ENCODE measurements at places on chromosomes 3 and 15.
A peak's percentile ranks its signal among the peaks of the same experiment; 100 is the strongest.

DNA sequence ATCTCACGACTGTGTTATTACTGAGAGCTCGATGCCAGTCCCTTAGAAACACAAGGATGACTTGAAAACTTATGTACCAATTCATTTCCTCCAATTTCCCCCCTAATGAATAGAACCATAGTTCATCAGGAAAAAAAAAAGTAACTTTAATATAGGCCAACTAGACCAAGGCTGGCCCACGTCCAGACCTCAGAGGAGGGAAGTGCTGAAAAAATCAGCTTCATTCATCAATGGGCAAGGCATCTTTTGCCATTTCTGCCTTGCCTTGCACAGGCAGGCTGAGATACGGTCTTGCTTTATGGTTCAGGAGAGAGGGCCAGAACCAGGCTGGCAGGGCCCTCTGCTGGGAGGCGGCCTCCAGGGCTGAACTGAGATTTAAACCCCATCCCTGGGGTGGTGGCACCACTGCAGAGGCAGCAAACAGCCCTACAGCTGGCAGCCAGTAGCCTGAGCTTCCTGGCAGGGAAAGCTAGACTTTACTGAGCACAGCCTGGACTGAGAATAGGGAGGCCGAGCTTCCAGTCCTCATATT, 104.1 kb upstream of the TNFAIP8L3 start:
- DNase-seq, result peak; percentile 39

GRCh38 chr3:114057011-114057347, 442 bp downstream of the QTRT2 start:
- DNase-seq, result no peak

DNA sequence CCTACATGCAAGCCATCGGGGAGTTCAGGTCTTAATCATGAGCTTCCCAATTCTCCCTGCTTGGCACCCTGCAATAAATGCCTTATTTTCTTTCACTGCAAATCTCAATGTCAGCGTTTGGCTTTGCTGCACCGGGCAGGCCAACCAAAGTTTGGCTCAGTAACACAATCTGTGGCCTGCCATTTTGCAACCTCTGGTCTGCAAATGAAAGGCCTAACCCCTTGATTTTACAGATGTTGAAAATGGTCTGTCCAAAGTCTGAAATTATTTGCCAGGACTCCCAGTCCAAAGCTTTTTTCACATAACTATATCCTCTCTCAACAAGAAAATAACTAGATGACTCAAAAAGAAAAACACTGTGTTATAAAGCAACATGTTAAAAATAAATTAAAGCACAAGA, 34.0 kb upstream of the LEKR1 start:
- DNase-seq, result no peak

- no peak for DNase-seq
Measured at GRCh38 chr3:106338582-106339214, 469.9 kb upstream of the CBLB start.

- no peak for DNase-seq
Measured at GRCh38 chr3:88090681-88091080, 31.6 kb downstream of the ZNF654 start.

DNA sequence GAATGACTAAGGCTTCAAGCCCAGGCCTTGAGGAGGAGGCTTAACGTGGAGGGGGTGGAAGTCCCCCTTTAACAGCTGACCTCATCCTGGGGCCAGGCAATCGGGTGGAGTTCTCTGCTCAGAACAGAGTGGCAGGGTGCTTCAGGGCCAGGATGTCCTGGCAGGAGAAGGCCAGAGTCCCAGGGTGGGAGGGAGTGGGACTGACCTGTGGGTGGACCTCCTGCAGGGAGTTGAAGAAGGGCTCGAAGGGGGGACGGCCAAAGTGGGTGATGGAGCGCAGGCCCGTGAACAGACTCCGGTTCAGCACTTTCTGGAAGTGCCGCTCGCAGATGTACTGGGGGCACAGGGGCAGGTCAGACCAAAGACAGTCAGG, 19.6 kb downstream of the DUOX2 start:
- DNase-seq, result no peak

DNA sequence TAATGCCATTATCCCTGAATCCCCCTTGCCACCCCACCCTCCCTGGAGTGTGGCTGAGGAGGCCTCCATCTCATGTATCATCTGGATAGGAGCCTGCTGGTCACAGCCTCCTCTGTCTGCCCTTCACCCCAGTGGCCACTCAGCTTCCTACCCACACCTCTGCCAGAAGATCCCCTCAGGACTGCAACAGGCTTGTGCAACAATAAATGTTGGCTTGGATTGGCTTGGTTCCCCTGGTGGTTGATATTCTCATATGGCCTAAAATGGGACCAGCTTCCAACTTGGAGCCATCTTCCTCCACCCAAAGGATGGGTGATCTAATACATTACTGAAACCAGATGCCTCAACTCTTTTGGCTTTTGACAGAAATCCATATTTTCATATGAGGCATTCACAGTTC, 34.9 kb downstream of the VIPR1 start:
- DNase-seq, result no peak

DNA sequence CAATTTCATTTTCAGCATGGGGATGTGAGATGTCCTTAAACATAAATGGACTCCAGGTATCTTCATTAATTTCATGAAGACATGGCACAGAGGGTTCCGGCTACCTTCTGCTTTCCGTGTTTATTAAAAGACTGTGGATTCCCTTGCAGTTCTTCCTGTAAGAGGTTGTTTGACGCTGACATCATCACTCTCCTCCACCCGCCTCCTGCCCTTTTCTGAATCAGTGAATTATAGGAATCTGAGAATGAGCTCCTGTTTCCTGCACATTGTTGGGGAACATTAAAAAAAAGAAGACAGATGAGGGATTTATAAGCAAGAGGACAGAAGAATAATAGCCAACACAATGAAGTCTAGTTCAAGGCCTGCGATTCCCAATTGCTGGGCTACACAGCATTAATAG, 191.3 kb downstream of the LPP start:
- DNase-seq, result peak; percentile 69

- DNase-seq, result peak; percentile 34
Measured at GRCh38 chr3:156217674-156218352, 97.4 kb downstream of the KCNAB1 start.

DNA sequence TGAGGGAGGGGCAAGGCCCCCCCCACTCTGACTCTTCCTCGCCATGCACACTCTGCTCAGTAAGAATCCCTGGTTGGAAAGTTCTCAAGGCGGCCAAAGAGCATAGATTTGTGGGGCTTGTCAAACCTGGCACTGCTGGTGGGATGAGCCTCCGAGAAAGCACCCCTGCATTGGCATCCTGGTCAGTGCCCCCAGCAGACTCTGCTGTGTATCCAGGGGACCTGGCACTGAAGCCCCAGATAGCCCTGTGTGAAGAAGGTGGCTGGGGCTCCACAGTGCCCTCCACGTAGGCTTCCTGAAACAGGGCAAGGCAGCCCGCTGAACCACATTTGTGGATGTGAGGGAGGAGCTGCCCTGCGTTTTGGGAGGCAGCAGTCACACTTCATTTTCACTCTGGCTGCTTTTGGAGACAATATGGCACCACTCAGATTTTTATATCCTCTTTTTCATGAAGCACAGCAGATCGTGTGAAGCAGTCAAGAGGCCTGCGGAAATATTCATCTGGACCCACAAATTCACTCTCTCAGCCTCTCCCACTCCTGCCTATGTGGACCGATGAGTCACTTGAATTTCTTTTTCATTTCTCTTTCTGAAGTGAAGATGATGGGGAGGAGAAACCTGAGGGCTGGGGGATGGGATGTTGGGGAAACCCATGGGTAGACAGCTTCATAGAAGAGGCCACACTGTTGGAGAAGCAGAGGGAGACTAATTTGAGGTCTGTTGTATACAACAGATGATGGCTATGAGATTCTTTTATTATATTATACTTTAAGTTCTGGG, 88.7 kb upstream of the BCL6 start:
- DNase-seq, result no peak

- DNase-seq, result no peak
Measured at GRCh38 chr3:15399970-15400369, 27.4 kb downstream of the METTL6 start.

DNA sequence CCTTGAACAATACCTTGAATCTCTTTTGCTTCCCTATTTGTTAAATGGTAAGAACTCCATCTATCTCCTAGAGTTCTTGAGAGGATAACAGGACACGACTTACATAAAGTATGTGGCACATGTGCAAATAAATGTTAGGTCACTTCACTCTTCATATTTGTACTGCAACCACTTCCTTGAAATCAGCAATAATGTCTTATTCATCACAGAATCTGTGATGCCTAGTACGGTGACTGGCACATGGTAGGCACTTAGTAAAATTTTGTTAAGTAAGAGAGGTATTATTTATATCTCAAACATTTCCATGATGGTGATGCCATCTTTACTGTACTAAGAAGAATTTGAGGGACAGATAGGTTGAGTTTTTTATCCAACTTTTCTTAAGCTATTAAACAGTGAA, 14.3 kb downstream of the CD47 start:
- DNase-seq, result no peak

GRCh38 chr3:21718943-21719591, 31.9 kb downstream of the ZNF385D start:
- DNase-seq, result no peak

GRCh38 chr15:44099671-44100070, 95.4 kb downstream of the FRMD5 start:
- peak; percentile 82 for DNase-seq

DNA sequence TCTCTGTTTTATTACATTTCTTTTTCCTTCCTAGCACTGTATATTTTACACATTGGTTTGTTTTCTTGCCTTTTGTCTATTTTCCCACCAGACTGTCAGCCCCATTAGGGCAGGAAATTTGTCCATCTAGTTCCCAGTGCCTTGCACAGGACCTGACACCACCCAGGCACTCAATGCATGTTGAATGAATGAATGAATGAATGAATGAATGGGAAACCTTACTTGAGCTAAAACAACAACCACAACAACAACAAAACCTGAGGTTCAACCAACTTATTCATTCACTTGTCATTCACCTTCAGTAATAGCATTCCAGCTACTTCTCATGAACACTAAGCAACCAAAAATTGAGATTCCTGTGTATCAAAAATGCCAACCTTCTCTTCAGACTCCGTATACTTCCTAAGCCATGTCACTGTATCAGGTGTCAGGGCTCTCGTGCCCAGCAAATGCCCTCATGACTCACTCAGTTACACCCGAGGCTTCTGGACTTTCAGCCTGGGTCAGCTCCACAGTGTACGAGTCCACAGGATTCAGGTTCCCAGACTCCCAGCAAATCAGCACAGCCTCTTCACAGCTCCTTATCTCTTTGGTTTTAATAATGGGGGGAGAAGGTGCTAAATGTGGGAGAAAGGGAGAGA, 37.3 kb downstream of the FSD2 start:
- DNase-seq, result no peak

DNA sequence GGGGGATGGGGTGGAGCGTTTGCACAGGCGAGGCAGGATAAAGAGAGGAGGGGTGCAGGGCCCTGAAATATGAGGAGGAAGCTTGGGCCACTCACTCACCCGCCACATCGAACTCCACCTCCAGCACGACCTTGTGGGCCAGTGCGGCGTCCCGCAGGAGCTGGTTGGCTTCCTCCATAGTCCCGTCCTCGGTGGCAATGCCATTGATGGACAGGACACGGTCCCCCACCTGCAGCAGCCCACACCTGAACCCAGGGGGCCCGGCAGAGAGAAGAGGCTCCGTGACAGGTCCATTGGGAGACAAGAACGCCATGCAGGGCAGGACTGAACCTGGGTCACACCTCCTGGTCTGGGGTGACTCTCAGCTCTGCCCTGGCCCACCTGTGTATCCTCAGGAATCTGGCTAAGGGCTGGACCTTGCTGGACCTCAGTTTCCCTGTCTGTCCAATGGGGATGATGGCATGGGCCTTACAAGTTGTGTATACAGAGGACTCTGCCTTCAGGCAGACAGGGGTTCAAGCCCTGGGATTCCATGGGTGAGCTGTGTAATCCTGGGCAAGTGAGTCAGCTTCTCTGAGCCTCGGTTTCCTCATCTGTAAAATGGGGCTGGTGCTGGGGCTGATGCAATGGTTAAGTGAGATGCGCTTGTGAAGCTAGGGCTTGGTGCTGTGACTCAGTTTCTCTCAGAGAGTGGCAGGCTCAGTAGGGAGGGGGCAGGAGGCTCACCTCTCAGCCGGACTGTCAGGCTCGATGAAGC, 26.4 kb downstream of the GRIP2 start:
- DNase-seq, result no peak

DNA sequence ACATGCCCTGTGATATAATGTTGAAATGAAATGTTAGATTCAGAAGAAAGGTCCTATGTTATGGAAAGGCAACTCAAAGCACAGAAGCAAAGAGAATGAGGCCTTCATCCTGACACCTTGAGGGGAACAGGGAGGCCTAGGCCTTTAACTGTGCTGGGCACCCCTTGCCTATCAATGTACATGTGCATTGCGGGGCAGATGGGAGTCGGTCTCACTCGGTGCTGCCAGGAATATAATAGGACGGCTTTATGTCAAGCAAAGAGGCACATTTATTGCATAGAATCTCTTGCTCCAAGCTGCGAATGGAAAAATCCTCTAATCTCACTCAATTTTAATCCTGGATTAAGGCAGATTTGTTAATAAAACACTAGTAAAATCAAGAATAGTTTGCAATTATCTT, 301.0 kb upstream of the SOX14 start:
- DNase-seq, result no peak

DNA sequence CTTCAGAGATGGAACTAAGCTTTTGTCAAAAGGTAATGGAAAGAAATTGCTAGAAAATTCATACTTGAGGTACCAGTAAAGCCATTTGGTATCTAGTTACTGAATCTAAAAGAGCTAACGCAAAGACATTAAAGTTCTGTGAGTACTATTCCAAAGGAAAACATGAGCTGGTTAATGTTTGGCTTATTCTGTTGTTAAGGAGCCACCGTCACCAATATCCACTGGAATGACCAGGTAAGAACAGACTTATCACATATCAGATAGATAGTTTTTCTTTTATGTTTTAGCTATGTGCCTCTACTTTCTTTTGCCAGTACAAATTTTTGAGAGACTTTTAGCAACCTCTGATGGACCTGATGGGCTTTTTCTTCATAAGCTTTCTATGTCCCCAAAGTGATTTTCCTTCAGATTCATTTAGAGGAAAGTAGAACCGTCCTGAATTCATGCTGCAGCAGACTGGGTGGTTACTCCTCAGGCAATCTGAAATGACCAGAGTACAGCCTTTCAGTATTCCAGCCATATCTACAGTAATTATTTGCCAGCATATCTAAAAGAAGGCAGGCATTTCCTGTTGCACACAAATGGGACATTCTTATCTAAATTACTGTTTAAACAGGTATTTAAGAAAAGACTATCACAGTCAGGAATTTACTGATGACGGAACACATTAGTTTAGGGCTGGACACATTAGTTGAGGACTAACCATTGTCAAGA, 274.1 kb downstream of the MECOM start:
- no peak for DNase-seq

DNA sequence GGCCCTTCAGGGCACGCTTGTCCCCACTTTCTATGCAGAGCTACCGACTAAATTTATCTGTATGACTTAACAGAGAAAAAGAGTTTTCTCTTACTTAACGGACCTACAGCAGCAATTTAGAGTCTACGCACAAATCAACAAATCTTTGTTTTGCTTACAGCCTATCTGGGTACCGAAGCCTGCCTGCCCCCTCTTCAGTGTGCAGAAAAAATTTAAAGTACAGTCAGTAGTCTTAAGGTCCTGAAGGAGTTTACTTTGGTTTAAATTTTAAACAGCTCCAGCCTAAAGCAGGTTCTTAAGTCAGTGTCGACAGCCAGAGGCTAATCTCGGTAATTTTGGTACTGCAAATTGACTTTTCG, 570 bp downstream of the SACM1L start:
- no peak for DNase-seq
